D341Med (cell line): ENCODE measurements at places on chromosomes 1 and 21.

GRCh38 chr1:18629659-18630510 is 761 bp upstream of the PAX7 start:
- DNase-seq, result no peak

DNA sequence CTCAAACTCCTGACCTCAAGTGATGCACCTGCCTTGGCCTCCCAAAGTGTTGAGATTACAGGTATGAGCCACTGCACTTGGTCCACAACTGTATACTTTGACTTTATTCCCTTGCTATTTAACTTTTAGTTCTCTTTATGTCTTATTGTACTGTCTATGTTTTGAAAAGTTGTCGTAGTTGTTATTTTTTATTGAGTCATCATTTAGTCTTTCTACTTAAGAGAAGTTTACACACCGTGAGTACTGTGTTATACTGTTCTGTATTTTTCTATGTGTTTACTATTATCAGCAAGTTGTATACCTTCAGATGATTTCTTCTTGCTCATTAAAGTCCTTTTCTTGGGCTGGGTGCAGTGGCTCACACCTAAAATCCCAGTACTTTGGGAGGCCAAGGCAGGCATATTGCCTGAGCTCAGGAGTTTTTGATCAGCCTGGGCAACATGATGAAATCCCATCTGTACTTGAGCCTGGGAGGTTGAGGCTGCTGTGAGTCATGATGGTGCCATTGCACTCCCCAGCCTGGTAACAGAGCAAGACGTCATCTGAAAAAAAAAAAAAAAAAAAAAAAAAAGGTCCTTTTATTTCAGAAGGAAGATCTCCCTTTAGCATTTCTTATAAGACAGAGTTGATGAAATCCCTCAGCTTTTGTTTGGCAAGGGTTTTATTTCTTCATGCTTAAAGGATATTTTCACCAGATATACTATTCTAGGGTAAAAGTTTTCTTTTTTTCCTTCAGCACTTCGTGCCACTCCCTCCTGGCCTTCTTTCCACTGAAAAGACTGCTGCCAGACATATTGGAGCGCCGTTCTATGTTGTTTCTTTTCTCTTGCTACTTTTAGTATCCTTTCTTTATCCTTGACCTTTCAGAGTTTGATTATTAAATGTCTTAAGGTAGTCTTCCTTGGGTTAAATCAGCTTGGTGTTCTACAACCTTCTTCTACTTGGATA is 47.6 kb downstream of the TNFSF18 start:
- DNase-seq, result no peak

GRCh38 chr1:65213271-65214023 is 65.4 kb downstream of the AK4 start:
- DNase-seq, result no peak

GRCh38 chr1:54571326-54571725 is 23.3 kb downstream of the ACOT11 start:
- no peak for DNase-seq

DNA sequence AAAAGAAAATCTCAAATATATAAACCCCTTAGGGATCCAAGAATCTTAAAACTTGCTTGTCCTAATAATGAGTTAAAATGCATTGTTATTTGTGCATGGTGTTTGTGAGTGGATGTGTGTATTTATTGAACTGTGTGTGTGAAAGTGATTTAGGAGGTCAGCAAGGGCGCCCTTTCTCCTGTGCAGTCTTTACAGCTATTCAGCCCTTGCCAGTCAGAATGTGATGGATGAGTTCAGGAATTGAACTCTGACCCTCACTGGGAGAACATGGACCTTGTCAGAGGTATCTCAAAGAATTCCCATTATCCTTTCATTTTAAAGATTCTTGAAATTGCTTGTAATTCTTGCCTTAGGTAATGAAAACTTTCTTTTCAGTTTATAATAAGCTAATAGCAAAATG is 493.0 kb upstream of the ADGRL4 start:
- DNase-seq, result no peak

DNA sequence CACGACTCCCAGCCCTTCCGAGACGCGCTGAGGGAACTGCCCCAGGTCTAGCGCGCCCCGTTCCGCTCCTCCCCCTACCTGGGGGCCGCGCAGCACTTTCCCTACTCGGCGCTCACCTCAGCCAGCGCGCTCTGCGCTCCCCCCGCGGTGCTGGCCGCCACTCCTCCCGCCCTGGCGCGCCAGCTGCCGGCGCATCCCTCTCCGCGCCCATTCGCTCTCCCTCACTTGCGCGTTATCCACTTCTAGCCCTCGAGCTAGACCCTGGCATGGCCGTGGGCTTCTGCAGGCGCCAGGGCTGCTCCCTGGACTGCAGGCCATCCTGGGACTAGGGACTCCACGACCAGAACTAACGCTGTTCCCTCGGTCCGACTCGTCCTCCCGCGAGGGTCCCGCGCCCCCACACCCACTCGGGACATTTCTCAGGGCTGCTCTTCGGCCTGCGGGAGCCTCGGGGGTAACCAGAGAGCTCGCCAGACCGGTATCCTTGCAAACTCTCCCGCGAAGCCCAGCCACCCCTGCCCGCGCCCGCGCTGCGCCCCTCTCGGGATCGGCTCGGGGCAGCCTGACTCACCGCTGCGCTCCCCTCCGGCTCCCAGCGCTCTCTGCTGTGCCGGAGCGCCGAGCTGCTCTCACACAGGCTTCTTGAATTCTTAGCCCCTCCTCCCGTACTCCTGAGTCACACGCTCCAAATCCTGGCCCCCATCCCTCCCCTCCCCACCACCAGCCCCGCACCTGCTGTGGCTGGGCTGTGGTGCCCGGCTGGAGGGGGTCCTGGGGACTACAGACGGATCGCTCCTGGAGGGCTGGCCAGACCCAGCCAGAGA is at the start of gene NGF:
TSS of gene NGF (minus strand) at position 617 of the 824 bp plus-strand sequence. CDS start 51,454 bp downstream, outside the sequence.
- DNase-seq, result peak; percentile 70

- DNase-seq, result no peak
Measured at GRCh38 chr1:147124266-147124665, 48.0 kb downstream of the PRKAB2 start.

DNA sequence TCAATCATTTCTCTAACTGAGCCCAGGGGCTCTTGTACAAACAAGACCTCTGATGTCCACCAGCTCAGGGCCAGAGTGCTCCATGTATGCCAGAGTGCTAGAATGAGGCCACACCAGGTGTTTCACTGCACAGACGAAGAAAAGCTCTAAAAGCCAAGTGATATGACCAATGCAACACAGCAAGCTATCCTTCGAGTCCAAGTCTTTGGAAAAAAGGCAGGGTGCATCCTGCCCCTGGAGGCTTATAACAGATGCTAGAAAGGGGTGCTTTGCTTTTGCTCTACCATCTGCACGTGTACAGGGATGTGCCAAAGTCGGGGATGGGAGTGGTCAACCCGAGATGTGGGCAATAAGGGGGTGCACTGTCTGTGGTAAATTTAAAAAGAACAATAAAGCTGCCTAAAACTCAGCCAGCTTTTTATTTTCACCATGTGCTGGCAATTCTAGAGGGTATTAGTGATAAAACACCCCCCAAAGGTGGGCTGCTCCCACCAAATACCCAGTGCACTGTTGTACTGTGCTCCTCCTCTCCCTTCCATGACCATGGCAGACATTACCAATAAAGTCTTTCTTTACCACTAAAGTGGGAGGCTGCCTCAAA is 32.1 kb downstream of the SMIM12 start:
- DNase-seq, result no peak

- no peak for DNase-seq
Measured at GRCh38 chr21:34779860-34780259, 111.1 kb downstream of the CLIC6 start.

DNA sequence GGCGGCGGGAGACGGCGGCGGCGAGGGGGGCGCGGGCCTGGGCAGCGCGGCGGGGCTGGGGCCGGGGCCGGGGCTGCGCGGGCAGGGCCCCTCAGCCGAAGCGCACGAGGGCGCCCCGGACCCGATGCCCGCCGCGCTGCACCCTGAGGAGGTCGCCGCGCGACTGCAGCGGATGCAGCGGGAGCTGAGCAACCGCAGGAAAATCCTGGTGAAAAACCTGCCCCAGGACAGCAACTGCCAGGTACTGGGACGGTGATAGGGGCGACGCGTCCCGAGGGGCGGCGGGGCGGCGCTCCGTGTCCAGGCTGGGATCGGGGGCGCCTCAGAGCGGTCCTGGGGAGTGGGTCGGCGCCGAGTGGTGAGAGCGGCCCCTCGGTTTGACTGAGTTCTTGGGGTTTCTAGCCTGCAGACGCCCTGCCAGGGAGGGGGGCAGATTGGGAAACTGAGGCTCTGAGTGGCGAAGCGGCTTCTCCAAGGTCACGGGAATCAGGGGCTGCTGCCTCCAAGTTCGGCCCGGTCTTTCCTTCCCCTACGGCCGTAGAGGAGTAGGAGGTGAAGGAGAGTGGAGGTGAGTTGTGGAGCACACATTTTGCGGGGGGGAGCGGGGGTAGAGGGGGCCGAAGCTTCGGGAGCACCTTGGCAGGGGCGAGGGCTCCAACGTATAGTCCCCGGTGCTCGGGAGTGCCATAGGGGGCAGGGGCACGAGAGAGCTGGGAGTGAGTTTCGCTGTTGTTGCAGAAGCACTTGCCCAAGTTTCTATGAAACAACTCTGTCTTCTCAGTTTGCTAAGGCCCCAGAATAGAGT is 508 bp downstream of the RAVER2 start:
- DNase-seq, result peak; percentile 46

- no peak for DNase-seq
Measured at GRCh38 chr1:248804771-248805681, 20.7 kb downstream of the SH3BP5L start.

DNA sequence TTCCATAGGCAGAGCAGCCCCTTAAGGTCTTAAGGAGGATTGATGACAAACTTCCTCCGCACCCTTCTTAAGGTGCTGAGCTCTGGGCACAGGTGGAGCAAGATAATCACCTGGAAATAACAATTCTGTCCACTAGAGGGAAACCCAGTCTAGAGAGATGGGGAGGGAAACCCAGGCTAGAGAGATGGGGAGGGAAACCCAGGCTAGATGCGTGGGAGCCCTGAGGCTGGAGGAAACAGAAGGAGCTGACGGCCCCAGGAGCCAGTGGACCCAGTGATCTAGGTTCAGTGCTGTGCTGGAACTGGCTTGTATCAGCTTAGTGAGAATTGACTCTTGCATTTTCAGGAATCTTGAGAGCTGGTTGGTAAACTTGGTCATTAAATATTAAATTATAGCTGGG is 17.8 kb upstream of the MYCL start:
- peak; percentile 69 for DNase-seq

- DNase-seq, result peak; percentile 68
Measured at GRCh38 chr1:37634244-37634991, at the start of gene RSPO1. RSPO1 (minus strand) TSS chr1:37634892; CDS start chr1:37629661, 5,231 bp downstream.

GRCh38 chr1:86739648-86740509 is 35.5 kb downstream of the SH3GLB1 start:
- no peak for DNase-seq

- no peak for DNase-seq
Measured at GRCh38 chr1:87916965-87917364, 588.3 kb downstream of the LMO4 start.

DNA sequence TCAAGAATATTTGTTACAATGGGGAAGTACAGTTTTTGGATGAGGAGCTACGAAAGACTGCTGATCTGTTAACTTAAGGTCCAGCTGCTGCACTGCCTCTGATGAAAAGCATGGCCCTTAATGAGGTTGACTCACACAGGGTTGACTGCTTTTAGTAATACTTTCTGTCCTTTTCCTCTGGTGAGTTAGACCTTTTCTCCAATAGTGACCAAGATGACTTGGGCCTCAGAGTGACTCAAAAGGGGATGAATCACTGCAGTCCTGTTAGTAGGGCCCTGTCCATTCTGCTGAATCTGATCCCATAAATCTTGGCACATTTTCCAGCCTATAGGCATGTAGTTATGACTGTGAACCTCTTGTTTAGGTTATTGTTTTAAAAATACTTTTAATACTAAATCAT is 2.7 kb downstream of the DISP1 start:
- no peak for DNase-seq

DNA sequence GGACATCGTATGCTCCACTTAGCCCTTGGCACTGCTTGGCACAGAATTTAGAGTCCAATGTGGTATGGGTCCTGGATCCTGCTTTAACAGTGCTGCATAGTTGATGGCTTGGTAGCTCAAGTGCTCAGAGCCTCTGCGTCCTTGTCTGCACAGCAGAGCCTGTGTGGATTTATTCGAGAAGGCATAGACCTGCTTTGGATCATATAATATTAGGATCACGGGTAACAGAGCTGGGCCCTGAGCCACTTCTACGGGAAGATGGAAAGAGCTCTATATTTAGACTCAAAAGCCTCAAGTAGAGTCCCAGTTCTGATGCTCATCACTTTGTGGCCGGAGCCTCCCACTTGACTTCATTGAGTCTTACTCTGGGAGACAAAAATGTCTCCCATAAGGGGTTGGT is 164.4 kb upstream of the EDN2 start:
- DNase-seq, result no peak

- DNase-seq, result no peak
Measured at GRCh38 chr21:34845521-34846451, 177.0 kb downstream of the CLIC6 start.

- DNase-seq, result no peak
Measured at GRCh38 chr1:69459244-69459643, 108.5 kb upstream of the LRRC7 start.
